ENCODE measurements at places on chromosomes 7 and 10.

GRCh38 chr7:64098-64915 is 128.1 kb upstream of the FAM20C start:
- no peak for DNase-seq

DNA sequence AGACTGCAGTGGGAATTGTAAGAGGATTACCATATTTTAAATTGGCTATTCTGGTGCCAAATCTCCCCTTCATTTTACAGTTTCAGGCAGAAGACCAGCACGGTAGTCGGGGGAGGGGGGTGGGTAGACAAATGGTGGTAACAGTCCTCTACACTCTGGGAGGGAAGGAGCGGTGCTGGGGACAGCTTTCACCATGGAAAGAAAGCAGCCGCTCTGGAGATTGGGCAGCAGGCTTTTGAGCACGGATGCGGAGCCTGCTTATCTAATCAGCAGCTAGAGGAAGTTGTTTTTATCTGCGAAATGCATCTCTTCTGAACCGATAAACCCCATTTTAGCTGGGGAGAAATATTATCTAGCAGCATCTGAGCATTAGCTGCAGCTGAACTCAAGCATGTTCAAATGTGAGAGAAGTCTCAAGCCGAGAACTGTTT is 28.7 kb downstream of the IKZF1 start:
- no peak for DNase-seq

DNA sequence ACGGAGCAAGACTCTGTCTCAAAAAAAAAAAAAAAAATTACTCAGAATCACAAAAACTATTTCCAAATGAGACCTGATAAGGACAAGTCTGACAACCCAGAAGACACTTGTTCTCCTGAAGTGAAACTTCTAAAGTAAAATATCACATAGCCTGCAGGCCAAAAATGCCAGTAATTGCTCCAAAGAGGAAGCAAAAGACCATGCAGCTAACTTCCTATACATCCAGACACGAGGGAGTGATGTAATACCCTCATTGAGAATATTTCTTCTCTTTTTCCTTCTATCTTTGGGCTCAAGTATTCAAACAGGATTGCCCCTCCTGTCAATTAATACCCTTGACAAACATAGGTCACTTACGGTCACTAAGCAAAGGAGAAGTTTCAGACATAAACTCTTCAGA is 31.2 kb downstream of the ARMH3 start:
- no peak for DNase-seq

DNA sequence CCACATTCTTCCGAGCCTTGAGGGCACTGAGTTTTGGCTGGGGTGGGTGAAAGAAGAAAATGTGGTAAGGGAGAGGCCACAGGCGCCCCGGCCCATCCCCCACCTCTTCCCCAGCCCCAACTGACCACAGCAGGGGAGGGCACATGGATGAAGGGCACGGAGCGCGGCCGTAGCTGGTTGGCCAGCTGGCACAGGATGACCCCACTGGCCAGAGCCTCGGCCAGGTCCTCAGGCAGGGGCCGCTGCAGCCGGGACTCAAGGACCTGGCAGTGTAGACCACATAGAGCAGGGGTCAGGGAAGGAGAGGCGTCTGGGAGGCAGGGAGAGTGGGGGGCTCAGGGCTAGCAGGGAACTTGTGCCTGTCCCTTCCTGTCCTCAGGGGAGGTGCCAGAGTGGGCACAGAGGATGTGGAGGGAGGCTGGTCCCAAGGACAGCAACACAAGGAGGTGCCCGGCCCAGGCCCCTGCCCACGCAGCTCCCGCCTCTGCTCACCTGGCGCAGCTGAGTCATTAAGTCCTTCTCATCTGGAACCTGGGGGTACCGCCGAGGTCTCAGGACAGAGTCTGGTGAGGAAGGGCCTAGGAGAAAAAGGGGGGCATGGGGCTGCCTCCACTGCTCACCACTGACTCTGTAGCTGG is 2.2 kb upstream of the SAP25 start:
- DNase-seq: no peak

DNA sequence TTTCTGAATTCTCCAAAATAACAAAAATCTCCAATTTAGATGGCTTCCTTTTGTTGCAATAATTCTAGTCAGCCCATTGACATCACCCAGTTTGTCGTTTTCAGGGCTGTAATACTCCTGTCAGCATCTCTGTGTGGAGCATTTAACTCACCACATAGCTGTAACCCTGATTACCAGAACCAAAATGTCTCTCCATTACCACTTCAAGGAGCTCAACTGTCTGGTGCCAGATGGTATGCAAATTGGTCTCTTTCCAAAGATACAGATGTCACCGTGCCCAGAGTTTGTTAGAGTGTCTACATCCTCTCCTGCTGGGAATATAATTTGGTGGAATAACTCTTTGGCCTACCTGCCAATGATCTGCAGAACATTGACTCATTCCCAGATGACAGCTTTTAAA is 350.3 kb upstream of the POT1 start:
- DNase-seq: no peak

DNA sequence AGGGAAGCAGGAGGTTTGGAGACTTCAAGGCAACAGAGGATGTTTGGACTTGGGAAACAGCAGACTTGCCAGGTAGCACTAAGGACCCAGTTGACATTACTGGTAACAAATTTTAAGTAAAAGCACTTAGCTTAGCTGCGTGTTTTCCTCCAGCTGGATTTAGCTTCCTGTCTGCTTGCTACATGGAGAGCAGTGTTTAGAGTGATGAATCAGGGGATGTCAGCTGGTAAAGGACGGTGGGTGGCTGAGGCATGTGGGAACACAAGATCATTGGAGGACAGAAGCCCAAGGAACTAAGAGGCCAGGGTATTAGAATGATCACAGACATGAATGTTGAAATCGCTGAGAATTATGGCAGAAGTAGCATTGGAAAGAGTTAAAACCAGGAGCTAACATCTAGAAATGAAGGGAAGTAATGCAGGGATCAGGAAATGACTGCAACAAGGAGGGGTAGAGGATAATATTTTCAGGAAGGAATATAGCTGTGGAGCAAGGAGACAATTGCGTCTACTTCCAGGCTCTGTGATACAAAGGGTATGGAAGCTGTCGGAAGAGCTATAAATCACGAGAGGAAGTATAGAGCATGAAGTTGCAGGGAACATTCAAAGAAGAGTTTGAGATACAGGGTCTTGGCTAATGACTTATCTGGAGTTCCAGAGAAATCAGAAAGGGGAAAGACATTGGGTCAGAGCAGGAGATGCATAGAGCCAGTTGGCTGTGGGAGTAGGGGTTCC is 34.4 kb downstream of the CALD1 start:
- DNase-seq: no peak

- DNase-seq: no peak
Measured at GRCh38 chr7:69295977-69296376, 302.3 kb upstream of the AUTS2 start.

DNA sequence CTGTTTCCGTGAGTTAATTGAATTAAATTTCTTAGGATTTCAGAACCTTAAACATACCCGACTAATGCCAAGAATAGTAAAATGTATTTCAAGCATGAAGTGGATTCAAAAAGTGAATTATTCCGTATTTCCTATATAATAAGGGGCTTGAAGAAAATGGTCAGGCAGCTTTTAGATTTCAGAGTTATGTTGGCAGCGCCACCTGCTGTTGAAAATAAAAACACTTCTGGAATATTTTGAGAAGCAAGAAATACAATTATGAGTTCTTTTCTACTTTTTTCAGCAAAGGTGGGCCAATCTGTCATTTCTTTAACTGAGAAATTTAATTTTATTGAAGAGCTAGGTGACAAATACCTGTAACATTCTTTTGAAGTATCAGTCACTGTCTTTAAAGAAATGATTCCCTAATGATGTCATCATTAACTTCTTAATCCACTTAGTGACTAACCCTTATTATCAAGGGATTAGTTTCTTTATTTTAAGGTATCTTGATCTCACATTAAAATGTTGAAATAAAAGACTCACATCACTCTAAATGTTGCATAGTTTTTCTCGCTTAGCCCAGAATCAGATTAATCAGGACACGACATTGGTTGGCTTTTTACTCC is 36.6 kb upstream of the AGR3 start:
- DNase-seq: no peak

DNA sequence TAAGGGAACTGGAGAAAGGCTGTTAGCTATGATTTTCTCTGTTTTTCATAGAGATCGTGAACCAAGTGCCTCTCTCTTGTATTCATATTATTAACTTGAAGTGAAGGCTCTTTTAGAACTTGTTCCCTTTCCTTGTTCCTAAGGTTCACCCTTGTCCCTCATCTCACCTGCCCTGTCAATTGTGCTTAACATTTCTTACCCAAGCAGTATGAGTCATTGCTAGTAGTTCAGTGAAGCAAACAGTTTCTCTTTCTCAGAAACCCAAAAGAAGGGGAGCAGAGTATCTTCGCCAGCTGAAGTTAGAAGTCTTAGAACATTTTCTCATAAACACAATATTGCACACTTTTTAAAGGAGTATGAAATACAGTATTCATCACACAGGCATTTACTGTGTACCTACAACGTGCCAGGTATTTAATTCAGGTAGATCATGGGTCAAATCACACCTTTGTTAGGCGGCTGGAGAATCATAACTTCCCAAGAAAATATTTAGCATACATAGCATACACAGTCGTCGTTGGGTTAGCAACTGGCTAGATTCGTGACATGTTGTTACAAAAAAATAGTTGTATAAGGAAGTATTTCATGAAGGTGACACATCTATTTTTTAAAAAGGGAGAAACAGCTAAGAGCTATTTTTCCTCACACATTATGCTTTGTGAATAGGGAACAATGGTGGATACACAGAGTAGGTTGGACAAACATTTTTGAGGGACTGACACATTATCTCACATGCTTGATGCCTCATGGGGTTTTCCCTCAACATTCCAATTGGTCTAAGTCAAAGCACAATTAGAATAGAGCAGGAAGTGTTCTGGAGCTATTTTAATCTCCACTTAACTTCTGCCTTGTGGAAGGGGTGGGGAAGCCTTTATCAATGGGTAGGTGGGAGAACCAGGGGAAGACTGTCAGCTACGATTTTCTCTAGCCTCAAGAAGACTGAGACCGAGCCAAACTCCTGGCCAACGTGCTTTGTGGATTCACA is 13.2 kb downstream of the HDAC9 start:
- DNase-seq: no peak

- DNase-seq: no peak
Measured at GRCh38 chr10:124235232-124235631, 141.8 kb upstream of the CHST15 start.

- no peak for DNase-seq
Measured at GRCh38 chr7:149772956-149773434, 393 bp downstream of the ZNF467 start.

GRCh38 chr7:100819586-100819985 is 7.7 kb downstream of the EPHB4 start:
- no peak for DNase-seq

- DNase-seq: no peak
Measured at GRCh38 chr7:75617634-75618234, 121.0 kb downstream of the HIP1 start.

GRCh38 chr10:5905854-5906507 is 15.9 kb downstream of the FBH1 start:
- no peak for DNase-seq

DNA sequence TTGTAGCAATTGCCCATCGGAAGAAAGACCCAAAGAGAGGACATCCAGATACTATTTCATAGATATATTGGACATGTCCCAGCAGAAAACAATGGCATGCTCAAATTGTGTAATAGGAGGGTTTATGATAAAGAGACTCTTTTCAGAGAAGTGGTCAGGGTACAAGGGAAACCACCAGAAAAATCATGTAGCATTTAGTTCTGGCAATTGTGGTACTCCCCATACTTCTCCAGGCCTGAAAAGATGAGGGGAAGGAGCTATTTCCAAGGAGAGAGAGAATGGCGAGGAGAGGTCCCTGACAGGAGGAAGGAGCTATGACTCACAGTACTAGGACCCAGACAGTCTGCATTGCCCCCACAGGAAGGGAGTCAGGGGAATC is 68.4 kb upstream of the ADO start:
- DNase-seq: no peak

DNA sequence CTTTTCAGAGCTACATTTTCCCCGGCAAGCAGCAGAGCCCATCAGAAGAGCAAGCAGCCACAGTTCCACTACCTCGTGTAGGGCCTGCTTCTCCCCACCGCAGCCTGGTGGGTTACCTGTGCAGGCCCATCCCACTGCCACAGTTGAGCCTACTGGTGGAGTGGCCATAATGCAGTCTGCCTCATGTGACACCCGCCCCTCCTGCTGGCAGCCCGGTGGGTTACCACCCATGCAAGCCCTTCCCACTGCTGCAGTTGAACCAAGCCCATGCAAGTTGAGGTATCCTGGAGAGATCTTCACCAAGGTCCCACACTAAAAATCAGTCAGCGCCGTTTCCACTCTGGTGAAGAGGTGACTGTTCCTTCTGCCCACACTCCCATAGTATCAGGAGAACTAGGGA is 32.1 kb upstream of the CNNM1 start:
- DNase-seq: no peak

DNA sequence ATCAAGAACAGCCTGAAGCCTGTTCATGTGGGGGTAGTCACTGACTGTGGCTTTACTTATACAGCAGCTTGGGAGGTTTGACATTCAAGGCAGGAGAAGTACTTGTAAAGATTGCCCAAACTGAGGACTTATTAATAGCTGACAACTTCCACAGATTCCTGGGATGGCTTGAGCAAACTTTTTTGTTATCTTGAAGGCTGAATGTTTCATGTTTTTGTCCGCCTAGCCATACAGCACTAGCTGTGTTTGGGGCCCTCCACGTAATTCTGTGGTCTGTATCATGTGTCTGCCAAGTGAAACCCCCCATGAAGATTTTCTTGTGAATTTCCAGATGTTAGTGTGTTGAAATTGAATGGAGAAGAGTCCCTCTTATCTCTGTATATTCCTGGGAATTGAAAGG is 38.6 kb downstream of the FAS start:
- no peak for DNase-seq

GRCh38 chr7:5351507-5352265 is 68.9 kb downstream of the SLC29A4 start:
- no peak for DNase-seq

GRCh38 chr7:151427705-151428377 is 12.1 kb downstream of the CRYGN start:
- DNase-seq: no peak

DNA sequence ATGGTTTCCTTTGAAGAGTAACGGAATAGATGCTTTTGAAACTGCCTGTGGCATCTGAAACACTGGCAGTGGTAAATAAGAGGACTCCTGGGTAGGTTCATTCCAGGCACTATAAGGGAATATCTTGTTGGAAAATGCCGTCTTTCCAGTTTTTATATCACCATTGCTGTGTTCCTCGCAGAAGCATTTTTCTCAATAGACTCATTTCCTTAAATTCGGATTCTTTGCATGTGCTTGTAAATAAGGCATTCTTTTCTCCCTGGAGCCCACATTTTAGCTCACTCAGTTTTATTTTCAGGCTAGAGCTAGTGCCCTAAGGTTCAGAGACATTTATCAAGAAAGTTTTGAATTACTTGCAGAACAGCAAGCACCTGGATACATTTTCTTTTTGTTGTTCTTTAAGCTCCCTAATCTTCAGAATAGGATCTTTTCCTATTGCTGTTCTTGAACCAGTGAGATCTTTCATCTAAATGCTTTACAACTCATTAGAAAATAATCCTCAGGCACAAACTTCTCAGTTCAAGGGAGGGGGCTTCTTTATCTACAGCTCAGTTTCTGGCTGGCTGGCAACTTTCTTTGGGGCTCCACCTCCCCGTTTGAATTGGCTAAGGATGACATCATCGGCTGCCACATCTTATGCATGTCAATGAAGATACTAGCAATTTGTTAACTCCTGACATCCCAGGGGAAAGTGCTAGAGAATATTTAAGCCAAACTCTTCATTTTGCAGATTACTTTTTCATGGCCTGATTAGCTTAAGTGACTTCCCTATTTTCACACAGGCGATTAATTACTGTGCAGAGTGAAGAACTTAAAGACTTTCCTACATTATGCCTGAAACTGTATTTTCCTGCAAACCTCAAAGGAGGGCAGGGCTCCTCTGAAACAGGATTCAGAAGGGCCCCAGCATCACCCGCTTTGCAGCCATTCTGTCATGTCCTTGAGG is 133.7 kb upstream of the RSU1 start:
- no peak for DNase-seq

Measured in stimulated activated CD4-positive, alpha-beta T cell treated with anti-CD3 and anti-CD28 coated beads, Interleukin-1b, Interleukin-23, amount 100 ng/mL, for 1 hour (primary cell).